ENCODE measurements at places on chromosomes 7 and 10. TPM values are rescaled to one million over a fixed set of nuclear protein-coding genes. Genes with fewer than 3 reads are reported as not detected.

The ZNF22 gene
- total RNA-seq: 23.4 TPM

The IL6 gene
- not detected for total RNA-seq

The OR2A7 gene
- 1.1 TPM for total RNA-seq

The GRM8 gene
- total RNA-seq: 0.86 TPM

The STK31 gene
- not detected for total RNA-seq

The PDK4 gene
- total RNA-seq: 0.56 TPM

The DGKB gene
- total RNA-seq: 0.57 TPM

The RAMP3 gene
- total RNA-seq: not detected

The AKR1C1 gene
- 0.67 TPM for total RNA-seq

The TAC1 gene
- total RNA-seq: not detected

DNA sequence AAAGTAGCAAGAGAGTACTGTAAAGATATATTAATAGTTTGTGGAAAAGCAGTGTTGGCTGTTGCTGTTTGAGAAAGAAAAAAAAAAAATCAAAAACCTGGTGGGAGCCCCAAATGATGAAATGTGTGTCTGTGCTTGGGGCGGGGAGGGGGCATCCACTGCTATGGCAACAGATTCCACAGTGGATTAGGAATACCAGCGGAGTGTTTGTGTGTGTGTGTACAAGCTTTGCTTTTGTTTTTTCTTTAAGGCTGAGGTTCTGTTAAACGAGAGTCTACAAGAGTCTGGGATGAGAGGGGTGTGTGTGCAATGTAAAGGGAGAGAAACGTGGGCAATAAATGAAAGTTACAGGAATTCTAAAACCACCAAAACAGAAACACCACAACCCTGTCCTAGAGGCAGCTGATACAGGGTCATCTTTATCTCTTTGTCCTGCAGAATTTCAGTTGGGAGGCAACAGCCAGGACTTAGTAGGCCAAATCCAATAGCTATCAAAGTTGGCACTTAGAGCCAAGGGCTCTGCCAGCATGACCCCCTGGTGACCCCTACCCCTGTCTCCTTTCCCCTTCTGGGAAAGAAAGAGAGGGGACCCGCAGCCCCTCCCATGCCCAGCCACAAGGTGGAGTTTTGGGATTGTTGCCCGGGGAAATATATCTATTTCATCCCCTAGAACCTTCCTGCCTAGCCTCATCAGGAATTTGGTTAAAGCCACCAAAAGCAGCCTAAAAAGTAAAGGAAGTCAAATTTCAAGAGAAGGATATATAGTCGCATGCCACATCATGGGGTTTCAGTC is 85.4 kb downstream of the OSBPL3 start:
- no peak for DNase-seq

GRCh38 chr7:115708013-115708341 is 322.6 kb downstream of the TFEC start:
- no peak for DNase-seq

- DNase-seq: no peak
Observed at GRCh38 chr10:98361131-98362025, 53.6 kb downstream of the PYROXD2 start.

- DNase-seq: no peak
Observed at GRCh38 chr7:16357474-16357873, 63.9 kb downstream of the CRPPA start.

DNA sequence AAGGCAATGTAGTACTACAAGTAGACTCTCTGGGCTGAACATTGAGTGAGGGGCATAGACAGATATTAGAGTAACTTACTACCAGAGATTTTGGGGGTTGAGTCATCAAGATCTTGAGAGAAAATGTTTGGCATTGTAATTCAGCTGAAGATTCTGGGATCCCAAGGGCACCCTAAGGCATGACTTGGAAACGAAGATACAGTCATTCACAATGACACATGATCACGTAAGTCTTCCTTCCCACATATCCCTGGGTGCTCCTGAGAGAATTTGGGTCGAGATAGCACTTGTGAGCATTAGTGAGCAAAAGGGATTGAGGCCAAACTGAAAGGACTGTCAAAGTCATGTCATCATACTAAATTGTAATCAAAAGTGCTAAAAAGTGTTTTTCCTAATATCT is 192.5 kb upstream of the PCLO start:
- no peak for DNase-seq

DNA sequence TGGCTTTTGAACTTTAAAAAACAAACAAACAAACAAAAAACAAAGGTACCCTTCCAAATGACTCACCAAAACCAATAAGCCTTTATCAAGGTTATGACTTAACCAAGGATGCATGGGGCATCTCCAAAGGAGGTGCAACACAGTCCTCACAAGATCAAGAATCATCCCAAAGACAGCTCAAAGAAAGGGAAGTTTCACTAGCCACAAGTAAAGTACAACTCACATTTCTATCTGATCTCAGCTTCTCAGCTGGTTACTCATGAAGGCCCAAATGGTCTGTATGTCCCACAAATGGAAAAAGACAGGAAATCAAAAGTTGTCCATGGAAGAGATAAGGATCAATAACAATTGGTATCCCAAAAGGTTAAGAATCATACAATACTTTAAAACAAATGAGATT is 6.0 kb upstream of the MKLN1 start:
- DNase-seq: no peak

DNA sequence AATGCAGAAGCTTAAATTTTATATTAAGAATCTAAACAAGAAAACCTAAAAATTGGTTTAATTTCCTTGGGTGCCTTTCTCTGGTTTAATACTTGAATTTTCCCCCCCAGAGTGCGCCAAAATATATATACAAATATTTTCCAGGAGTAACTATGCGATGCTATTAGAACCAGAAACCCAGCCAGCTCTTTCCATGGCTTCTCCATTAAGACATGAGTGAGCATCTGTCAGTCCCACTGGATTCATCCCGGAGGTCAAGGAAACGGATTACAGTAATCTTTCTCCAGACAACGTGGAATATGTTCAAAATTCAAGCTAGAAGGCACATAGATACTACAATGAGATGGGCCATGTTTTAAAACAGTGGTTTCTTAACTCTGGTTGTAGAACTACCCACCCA is 148.8 kb downstream of the TAX1BP1 start:
- DNase-seq: no peak

DNA sequence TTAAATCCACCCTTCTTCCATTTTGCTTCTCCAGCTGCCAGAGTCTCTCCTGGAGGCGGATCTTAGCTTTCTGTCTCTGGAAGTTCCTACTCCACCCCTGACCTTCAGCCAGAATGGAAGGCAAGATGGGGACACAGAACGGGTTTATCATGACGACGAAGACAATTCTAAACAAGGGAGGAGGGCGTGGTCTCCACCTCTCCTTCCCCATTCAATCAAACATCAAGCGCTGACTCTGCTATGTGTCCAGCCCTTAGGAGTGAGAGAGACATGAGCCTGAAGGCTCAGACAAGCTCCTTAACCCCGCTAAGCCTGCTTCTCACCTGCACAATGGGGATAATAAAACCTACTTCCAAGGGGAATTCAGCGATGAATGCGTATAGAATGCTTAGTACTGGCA is 3.1 kb downstream of the CYP17A1 start:
- DNase-seq: no peak

DNA sequence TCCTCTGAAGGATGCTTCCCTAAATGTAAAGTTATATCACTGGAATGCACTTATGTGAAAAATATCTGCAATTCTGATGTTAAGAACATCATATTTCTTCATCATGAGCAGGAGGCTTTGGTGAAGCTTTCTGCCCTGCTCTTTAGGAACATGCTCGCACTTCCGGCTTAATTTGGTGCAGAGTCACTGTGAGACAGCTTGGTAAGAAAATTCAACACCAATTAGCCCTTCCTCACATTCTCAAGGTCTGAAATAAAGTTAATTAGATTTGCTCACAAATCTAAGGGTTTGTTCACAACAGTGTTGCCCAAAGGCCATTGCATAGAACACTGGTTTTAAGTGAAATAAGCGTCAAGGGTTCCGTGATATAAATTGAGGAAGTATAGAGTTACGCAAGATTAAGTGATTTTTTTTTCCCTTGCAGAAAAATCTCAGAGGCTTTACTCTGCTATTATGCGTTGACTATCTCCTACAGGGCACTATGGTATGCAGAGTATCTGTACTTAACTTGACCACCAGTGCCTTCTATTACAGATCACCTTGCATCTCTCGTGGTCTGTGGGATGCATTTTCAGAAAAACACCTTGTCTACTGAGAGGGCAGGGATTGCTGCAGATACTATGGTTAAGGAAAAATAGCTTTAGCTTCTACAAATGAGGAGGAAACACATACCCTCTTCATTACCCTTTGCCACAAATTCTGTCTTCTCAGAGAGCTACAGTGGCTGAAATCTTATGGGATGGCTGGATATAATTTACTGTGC is 953.9 kb downstream of the TYW1 start:
- DNase-seq: no peak

DNA sequence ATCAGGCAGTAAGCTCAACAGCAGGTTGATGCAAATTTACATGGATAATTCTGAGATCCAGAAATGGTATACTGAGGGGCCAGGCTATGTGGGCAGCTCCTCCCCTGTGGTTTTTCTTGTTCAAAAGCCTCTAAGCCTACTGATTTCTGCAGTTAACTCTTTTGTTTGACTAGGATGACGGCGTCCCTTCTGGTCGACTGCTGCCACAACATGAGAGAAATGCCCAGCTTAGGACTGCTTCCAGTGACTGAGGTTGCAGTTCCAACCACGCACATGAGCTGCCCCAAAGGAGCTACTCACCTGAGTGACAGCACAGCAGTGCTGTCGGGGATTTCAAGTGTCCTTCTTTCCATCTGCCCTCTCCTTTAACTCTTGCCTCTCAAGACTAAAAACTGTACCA is 973.0 kb upstream of the GHITM start:
- DNase-seq: no peak

DNA sequence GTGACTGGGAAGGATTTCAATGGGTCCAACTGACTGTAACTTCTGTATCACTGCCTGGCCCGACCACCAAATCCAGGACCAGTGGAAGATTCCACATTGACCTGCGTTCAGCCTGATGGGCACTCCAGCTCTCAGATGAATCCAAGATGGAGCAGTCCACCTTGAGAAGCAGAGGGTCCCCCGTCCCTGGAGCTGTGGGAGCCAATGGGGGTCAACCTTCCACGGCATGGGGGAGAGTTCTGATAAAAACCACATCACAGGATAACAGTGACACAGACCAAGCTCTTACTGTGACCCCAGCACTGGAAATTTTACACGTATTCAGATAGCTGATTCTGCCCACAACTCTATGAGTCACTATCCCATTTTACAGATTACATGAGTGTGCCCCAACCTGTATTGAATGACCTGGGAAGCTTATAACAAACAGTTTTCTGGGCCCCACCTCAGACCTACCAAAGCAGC is 11.2 kb downstream of the ZCCHC24 start:
- no peak for DNase-seq

GRCh38 chr7:137674551-137675409 is 172.0 kb downstream of the DGKI start:
- DNase-seq: no peak

DNA sequence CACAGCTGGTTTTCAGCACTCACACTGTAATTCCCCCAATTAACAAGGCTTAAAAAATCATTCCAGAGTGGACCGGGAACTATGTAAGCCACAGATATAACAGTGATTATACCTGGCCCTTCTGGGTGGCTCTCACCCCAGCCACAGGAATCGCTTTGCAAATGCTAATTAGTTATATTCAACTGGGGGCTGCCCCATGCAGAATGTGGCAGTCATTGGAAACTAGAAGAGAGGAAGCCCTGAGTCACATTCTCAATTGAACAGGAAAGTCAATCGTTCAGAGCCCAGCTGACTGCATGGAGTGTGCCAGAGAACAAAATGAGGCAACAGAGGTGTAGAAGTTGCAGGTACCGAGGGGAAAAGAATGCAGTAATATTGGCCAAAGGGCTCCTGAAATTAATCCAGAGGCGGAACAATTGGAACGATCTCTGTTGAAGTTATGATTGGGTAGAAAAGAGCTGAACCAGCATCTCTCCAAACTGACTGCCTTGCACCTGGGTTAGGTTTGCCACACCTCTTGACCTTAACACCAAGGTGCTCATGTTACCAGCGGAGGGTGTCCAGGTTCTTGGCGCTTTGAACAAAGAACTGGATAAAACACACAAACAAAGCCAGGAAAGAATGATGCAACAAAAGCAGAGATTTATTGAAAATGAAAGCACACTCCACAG is 909.7 kb upstream of the AUTS2 start:
- DNase-seq: no peak

GRCh38 chr7:85324145-85324799 is 137.4 kb upstream of the SEMA3D start:
- no peak for DNase-seq

DNA sequence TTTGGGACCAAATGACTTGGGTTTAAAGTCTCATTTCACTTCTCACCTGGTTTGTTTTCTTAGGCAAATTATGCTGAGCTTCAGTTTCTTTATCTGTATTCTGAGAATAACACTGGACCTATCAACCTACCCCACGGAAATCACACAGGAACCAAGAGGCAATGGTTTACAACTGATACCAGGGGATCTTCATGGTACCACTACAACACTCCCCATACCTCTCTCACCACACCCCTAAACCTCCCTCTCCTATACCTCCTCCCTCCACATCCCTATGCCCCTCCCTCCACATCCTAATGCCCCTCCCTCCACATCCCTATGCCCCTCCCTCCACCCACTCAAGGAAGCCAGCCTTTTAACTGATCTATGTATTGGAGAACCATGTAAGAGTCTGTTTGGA is 9.9 kb downstream of the FAM204A start:
- DNase-seq: no peak

GRCh38 chr7:106611911-106612310 is 49.0 kb downstream of the CCDC71L start:
- no peak for DNase-seq

- DNase-seq: no peak
Observed at GRCh38 chr7:94195813-94196212, 191.7 kb upstream of the BET1 start.

- no peak for DNase-seq
Observed at GRCh38 chr10:77965294-77965693, 38.7 kb upstream of the DLG5 start.

DNA sequence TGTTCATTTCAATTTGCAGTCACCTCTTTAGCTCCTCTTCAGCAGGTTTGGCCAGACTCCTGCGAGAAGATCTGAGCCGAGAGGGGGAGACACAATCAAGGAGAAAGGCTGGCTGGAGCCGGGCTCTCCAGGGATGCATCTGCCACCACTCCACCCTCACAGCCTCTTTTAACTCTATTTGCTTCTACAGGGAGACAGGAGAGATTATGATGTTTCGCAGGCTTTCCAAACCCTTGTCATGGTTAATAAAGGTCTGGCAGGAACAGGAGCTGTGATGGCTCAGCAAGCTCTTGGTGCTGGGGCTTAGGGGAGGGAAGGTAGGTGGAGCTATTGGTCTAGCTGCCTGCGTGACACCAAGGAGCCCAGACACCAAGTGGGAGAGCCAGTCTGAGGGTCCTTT is 448.1 kb upstream of the PODXL start:
- DNase-seq: no peak

DNA sequence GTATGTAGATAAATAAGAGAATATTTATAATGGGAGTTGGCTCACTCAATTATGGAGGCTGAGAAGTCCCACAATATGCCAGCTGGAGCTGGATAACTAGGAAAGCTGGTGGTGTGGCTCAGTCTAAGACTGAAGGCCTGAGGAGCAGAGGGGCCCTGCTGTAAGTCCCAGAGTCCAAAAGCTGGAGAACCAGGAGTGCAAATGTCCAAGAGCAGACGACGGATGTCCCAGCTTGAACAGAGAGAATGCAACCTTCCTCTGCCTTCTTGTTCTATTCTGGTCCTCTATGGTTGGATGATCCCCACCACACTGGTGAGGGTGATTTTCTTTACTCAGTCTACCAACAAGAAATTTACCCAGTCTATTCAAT is 13.2 kb downstream of the IL2RA start:
- DNase-seq: no peak

All from osteocyte (in vitro differentiated cells).